ENCODE measurements at places on chromosomes 5 and 9. TPM values are rescaled to one million over a fixed set of nuclear protein-coding genes. Genes with fewer than 3 reads are reported as not detected.

WWC1 gene
- polyA plus RNA-seq, result 9.3 TPM

SPATA31A3 gene
- not detected for polyA plus RNA-seq

PCDHGB2 gene
- 0.80 TPM for polyA plus RNA-seq

RLN2 gene
- polyA plus RNA-seq, result not detected

ALDH1A1 gene
- polyA plus RNA-seq, result 88.2 TPM

GRIA1 gene
- not detected for polyA plus RNA-seq

DNAH5 gene
- 0.09 TPM for polyA plus RNA-seq

ZNF366 gene
- not detected for polyA plus RNA-seq

CYLC2 gene
- polyA plus RNA-seq, result not detected

PCDHB10 gene
- 0.05 TPM for polyA plus RNA-seq

SLC25A2 gene
- polyA plus RNA-seq, result not detected

BBLN gene
- 27.6 TPM for polyA plus RNA-seq

NFIB gene
- polyA plus RNA-seq, result 1.4 TPM

ANKRD18A gene
- polyA plus RNA-seq, result 7.6 TPM
